ENCODE measurements at places on chromosomes 2 and 18.

DNA sequence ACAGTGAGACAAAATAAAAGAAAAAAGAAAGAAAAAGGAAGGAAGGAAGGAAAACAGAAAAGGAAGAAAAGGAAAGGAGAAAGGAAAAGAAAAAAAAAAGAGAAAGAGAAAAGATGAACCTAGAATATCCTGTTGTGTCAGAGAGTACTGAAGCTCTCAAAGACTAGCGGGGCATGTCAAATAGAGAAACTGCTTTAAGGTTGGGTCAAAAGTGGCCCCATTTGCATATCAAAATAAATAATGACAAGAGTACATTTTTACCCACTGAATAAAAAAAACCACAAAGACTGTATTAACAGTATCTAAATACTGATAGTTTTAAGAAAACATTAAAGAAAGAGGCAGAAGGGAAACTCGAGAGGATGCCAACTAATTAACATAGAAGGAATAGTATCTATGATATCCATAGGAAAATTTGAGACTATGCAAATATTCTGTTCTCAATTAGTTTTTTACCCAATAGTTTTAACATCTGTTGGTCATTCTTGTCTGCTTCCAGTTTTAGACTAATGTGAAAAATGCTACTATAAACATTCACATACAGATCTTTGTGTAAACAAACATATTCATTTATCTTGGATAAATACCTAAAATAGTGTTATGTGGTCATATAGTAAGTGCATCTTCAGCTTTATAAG is 53.2 kb downstream of the SFXN5 start:
- no peak for DNase-seq

DNA sequence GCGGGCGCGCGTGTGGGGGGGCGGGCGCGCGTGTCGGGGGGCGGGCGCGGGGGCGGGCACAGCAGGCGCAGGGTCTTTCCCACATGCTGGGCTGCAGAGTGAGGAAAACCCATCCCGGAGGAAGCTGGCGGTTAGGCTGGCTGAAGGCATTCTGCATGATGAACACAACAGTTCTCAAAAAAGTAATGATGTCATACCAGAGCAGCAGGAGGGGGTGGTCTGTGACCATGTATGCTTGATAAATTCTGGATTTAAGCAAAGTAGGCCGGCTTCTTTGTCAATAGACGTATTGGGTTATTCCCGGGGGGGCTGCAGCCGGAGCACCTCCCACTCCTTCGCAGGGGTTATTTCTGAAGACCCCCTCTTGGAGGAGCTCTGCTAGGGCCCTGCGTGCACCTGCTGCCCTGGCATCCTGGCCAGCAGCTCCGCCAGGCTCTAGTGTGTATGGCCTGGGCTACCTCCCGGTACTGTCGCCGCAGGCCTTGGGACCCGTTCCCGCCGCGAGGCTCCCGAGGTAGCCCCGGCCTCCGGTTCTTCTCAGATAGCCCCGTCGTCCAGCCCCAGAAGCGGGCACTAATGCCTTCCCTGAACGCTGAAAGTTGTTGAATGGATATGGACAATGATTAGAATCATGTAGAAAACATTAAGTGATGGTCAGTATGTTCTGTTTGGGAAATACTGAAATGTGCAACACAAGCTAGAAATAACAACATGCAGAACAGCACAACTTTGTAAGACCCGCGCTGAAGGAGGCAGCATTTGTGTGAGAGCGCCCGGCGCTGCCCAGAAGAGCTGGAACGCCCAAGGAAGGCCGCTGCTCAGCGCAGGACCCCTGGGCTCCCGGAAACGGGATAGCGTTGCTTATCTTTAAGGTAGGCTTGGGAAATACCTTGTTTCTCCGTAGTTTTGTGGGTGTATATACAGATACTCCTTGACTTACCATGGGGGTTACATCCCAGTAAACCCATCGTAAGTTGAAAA is 101.4 kb upstream of the RAB6C start:
- no peak for DNase-seq

- no peak for DNase-seq
Observed at GRCh38 chr2:153872311-153873051, 759 bp downstream of the GALNT13 start.

GRCh38 chr2:2102866-2103653 is 228.0 kb downstream of the MYT1L start:
- no peak for DNase-seq

DNA sequence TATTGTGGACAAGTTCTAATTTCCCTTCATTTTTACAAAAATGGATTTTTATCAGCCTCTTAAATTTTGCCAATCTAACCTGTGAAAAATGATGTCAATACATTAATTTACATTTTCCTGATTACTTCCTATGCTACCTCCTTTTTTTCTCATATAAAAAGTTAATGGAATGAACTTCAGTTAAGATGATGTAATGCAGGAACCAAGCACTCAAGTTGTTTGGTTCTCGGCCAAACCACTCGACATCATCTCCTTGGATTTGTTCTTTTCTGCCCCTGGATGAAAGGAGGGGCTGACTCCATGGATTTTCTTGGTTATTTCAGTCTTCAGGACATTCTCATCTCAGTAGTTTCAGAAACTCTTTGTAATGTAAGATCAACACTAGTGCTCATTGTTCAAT is 253.1 kb upstream of the NXPH2 start:
- no peak for DNase-seq

DNA sequence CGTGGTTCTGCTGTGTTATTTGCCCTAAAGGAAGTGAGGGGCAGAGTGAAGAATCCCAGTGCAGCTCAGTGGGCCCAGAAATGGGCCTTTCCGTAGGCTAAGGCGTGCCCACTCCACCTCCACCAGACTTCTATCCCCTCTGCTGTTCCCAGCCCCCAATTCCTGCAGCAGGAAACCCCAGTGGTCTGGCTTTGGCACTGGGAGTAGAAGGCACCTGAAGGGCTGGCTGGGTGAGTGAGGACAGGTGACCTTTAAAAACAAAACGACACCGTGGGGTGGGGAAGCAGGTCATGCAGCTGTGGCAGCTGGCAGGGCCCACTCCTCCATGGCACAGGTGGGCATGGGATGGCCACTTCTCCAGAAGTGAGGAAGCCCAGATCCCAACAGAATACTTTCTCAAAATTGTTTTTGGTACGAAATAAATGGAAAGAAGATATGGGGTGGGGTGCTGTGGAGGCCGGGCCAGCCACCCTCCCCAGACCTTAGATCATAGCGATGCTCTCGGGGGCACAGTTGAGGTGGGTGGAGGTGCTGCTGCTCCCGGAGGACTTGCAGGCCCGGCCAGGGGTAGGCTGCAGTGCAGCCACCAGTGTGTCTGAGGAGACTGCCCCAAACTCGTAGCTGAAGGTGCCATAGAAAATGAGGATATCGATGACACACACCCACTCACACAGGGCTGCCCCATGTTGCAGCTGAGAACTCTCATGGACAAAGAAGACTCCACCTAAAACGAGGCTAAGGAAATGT is 3.2 kb downstream of the RNF181 start:
- no peak for DNase-seq

DNA sequence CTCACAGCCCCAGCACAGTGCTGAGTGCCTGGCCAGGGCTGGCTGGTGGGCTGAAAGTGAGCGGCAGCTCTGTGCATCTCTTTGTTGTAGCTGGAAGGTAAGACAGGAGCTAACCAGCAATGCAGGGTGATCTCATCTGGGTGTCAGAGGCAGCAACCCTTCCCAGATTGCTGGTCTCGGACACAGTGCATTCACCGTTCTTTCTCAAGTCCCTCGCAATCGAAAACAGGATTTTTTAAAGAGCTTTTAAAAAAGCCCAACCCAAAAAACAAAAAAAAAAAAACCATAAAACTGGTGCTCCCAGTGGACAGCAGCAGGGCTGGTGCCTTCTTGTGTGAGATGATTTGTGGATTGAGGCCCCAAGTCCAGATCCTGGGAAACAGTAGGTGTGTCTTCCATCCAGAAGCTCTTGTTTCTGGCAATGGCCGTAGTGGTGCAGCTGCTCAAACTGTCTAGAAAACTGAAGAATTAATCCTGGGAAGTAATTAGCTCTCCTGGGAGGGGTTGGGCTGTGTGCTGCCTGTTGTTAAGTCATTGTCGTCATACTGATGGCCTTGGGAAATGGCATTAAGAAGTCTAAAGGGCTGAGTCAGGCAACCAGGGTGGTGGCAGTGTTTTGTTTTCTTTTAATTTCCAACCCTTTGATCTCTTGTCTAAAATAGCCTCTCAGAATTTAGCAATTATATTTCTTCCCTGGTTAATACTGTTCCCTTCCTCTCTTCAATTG is 156.7 kb downstream of the KLHL29 start:
- DNase-seq, result no peak

DNA sequence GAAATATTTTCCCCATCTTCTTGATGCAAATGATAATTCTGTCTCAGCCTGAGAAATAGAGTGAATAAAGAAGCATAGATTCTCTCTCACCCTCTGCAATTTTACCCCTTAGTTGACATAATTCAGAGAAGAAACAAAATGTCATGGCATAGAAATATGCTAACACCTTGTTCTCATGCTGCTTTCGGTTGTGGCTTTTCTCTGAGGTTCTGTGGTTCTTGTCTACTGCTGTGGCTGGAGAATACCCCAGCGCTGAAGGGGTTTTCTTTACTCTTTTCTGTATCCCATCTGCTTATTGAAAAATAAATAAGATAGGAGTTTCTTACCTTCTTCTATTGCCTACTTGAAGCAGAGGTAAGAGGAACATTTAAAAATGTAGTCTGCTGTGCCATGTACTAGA is 15.4 kb upstream of the RAB27B start:
- DNase-seq, result no peak

- no peak for DNase-seq
Observed at GRCh38 chr2:129813404-129813803, 166.1 kb upstream of the RAB6C start.

Measured in activated effector memory CD4-positive, alpha-beta T cell treated with Interleukin-2 at 50 U/mL for 16 hours (primary cell).